ENCODE measurements at places on chromosomes 7 and 10.

- DNase-seq = no peak
These were observed 51.5 kb downstream of the LRRC4 start for GRCh38 chr7:127979728-127980126.

DNA sequence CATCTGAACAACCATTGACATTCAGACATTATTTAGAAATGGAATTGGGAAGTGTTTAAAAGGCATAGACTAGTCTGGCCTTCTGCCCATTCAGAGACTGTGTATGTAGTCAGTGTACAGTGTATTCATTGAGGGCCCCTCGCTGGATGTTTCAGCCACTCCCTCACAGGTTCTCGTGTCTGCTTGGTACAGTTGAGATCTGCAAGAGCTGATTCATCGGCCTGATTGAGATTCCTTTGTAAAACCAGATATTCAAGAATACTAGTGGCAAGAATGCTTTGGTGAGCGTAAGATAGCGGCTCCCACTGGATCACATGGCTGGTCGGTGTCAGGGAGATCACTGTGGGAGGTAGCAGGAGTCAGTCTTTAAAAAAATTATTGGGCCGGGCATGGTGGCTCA lies 119.5 kb downstream of the TCF7L2 start:
- DNase-seq = no peak

- no peak for DNase-seq
These were observed 349.7 kb downstream of the PTEN start for GRCh38 chr10:88213065-88213605.

DNA sequence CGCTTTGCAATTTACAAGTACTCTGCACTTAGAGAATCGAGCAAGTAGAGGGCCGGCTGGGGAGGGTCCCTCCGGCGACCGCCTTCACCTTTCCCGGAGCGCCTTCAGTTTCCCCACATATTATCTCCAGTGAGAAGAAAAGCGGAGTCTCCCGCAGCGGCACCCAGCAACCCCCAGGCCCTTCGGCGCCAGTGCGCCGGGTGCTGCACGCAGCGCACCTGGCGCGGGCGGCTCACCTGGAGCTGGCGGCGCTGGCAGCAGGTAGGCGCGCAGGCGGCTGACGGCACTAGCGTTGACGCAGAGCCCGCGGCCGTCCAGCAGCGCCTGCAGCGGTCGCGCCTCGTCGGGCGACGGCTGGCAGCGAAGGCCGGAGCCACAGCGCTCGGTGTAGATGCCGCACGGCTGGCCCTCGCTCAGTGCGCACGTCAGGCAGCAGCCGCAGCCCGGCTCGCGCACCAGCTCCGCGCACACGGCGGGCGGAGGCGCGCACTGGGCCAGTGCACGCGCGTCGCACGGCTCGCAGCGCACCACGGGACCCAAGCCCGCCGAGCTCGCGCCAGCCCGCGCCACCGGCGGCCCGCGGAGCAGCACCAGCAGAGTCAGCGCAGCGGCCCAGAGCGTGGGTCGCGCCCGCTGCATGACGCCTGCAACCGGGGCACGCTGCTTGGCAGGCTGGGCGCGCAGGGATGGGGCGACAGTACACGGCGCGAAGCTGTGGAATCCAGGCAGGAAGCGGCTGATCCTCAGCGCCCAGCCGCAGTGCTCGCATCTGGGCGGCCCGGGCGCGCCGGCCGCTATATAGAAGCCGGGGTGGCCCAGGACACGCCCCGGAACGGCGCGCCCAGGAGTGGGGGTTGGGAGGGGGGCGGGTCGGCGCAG lies at the start of gene IGFBP3:
Gene IGFBP3 (minus strand): TSS at position 771 of the 879 bp plus-strand sequence. CDS start 132 bp downstream, at position 639.
- DNase-seq = no peak

DNA sequence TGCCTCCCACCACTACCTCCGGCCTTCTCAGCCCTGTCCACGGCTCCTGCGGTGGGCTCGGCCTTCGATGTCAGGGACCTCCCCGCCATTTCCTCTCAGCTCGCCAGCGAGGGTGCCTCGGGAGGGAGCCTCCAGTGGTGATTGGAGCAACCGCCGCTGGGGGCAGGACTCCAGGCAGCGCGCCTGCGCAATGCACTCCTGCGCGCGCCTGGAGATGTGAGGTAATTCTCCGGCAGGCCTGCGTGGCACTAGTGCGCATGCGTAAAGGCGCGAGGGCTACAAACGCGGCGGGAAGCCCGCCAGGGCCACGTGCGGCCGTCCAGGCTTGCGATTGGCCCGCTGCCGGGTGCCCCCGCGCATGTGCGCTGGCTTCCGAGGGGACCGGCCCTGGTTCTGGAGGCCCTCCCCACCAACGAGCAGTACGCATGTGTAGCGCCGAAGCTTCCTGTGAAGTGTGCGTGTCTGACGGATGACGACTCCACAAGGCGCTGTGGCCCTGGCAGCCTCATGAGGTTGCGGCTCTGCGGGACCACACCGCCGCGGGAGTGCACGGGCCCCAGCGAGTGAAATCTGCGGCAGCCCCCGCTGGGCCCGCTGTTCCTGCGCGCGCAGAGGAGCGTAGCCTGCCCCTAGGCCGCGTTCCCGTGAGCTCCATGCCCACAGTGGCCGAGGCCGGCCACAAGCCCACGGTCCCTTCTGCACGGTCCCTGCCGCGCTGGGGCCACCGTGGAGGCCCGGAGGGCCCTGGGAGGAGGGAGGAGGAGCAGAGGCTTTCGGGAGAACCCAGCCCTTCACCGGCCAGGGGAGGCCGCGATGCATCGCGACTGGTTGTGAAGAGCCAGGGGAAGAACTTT lies at the start of gene SYCE1:
Gene SYCE1 (minus strand): TSS at position 143 of the 854 bp plus-strand sequence. CDS start 54 bp downstream, at position 89.
- DNase-seq = no peak

DNA sequence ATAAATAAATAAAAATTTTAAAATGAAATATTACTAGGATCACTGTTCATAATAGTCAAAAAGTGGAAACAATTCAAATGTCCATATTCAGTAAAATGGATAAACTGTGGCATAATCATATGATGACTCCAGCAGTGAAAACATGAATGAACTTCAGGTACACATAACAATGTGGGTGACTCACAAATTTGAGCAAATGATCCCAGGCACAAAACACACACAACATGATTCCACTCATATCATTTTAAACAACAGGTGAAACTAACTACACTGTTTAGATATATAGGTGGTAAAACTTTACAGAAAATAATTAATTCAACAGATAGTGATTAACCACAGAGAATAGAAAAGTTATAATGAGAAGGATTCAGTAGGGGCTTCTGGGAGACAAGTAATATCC lies 14.7 kb upstream of the SAMD8 start:
- DNase-seq = no peak

- no peak for DNase-seq
These were observed 371.7 kb downstream of the ZNF716 start for GRCh38 chr7:57821438-57822382.

DNA sequence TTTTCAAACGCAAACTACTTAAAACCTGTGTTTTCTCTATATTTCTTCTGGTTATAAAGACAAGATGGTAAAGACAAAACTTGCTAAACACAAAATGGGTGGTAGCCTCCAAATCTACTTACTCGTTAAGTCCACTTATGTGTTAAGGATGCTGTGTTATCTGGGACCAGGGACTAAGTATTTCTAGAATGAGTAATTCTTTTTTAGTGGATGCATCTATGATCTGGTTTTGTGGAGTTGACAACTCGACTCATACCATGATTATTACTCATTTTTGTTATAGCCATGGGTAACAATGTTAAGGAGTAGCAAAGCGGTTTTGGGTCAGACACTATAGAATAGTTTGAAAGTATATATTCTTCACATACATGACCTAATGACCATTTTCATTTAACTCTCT lies 239.5 kb upstream of the FOXP2 start:
- DNase-seq = no peak

GRCh38 chr7:42930889-42931288 lies 1.1 kb downstream of the PSMA2 start:
- no peak for DNase-seq

- no peak for DNase-seq
These were observed 54.0 kb downstream of the MALSU1 start for GRCh38 chr7:23353172-23353571.

GRCh38 chr7:2908103-2908683 lies 64.1 kb upstream of the GNA12 start:
- DNase-seq = no peak

DNA sequence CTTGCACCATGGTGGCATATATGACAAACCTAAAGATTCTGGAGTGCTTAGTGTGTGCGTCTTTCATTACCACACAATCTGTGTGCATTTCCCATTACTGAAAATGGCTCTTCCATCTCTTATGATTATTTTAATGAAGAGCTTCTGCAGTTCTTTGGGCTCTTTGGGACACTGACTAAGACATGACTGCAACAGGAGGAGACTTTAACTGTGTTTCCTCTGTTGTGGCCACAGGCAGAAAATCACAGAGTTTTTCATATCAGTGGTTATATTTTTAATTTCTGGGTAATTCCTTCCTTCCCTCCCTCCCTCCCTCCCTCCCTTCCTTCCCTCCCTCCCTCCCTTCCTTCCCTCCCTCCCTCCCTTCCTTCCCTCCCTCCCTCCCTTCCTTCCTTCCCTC lies 58.1 kb downstream of the WNT2 start:
- DNase-seq = no peak

DNA sequence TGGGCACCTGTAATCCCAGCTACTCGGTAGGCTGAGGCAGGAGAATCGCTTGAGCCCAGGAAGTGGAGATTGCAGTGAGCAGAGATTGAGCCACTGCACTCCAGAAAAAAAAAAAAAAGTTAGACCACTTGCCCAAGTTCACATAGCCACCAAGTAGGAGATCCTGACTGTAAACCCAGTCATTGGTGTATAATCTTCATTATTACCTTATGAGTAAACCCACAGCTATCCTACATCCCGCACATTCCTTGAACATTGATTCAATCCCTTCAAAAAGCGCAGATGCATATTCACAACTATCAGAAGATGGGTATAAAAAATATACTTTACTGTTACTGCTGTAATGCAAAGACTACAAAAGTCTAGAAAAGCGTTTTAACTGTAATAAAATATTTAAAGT lies 512.9 kb downstream of the SUGCT start:
- DNase-seq = no peak

GRCh38 chr7:116339564-116339963 lies 129.2 kb downstream of the TES start:
- no peak for DNase-seq

DNA sequence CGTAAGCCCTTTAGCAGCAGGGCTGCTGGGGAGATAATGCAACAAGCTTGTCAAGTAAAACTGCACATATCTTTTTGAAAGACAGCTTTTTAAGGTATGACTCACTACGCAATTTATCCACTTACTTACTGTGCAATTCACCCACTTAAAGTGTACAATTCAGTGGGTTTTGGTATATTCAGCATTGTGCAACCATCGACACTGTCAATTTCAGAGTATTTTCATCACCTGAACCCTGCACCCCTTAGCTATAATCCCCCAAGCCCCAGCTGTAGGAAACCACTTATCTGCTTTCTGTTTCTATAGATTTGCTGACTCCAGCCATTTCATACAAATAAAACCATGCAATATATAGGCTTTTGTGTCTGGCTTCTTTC lies 168.0 kb downstream of the PTPN20 start:
- no peak for DNase-seq

DNA sequence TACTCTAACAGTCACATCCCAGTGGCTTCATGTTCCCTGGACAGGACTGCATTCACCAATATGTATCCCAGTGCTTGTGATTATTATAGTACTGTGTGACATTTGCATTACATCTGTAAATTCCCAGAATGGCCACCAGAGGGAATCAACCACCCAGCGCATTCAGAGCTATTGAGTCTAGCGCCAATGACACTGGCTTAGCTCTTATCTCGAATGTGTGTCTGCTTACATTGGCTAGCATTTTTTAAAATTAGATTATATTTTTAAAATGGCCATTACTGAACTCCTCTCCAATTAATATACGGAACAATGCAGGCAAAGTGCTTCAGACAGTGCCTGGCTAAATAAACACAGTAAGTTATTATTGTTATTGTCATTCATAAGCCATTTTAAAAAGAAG lies 36.3 kb downstream of the TRIL start:
- DNase-seq = no peak

DNA sequence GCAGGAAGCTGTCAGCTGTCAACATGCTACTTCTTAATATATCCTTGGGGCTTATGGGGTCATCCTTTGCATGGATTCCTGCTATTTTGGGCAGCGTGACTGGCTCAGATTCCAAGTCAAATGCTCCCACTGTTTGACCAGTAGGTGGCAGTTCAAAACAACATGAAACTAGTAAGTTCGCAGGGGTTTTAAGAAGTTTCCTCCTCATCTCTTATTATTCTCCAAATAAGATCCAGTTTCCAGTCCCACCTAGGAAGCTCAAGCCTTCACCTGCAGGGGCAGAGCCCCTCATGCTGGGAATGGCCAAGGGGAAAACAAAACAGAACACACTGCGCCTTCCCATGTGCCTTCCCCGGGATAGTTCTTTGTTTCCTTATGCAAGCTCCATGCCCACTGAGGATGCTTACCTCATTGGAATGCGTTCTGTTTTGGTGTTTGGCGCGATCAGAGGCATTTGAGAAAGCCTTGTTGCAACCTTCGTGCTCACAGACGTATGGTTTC lies 259.8 kb downstream of the GLI3 start:
- no peak for DNase-seq

GRCh38 chr10:132447446-132448247 lies 50.6 kb downstream of the PWWP2B start:
- DNase-seq = peak; percentile 56

- DNase-seq = no peak
These were observed 111.1 kb downstream of the LHPP start for GRCh38 chr10:124572751-124573150.

GRCh38 chr7:108360058-108360800 lies 96.0 kb downstream of the NRCAM start:
- DNase-seq = no peak

- no peak for DNase-seq
These were observed 37.7 kb downstream of the NAMPT start for GRCh38 chr7:106246902-106247711.

DNA sequence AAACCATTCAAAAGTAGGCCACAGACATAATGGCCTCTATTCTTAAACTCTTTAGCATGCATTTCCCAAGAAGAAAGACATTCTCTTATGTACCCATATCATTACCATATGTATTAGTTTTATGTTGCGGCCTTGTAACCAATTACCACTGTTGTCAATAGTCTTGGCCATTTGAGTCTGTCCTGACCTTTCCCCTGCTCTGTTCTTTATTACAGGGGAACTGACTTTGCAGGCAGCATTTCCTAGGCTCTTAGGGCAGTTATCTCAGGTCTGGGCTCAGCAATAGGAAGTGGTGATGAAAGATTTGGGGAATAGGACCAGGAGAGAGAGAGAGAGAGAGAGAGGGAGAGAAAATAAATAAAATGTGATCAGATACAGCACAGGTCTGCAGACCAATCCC lies 194.5 kb upstream of the LRGUK start:
- no peak for DNase-seq

- DNase-seq = no peak
These were observed 10.2 kb upstream of the PPP1R3C start for GRCh38 chr10:91642831-91643692.

DNA sequence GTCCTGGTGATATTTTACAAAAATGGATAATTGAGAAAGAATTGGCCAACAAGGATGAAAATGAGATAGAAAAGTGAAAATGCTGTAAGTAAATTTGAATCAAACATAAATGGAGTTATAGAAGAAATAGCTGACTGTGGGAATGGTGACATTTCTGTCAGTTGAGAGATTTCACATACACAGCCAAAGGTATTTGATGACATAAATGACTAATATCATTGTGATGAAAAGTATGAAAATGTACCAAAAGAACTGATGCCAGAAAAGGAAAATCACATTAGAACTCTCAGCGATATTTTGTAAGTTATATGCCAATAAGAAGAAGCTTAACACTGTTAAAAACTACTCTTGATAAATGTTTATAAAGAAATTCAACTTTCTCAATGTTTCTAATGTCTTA lies 54.9 kb downstream of the TFPI2 start:
- DNase-seq = no peak
